ENCODE measurements at places on chromosomes 11 and 22.

- no peak for DNase-seq
These were observed 8.6 kb upstream of the JAML start for GRCh38 chr11:118233377-118233776.

- no peak for DNase-seq
These were observed 326.4 kb downstream of the GUCY1A2 start for GRCh38 chr11:106691807-106692365.

GRCh38 chr22:48717076-48717810 lies 1110.4 kb downstream of the BRD1 start:
- no peak for DNase-seq

GRCh38 chr11:59062602-59063529 lies 23.2 kb upstream of the GLYATL1B start:
- no peak for DNase-seq

- DNase-seq = no peak
These were observed 11.0 kb upstream of the GRIK4 start for GRCh38 chr11:120500414-120501071.

- DNase-seq = no peak
These were observed 41.3 kb downstream of the NARS2 start for GRCh38 chr11:78533399-78533798.

- no peak for DNase-seq
These were observed 7.6 kb downstream of the OR9G1 start for GRCh38 chr11:56706486-56706885.

- no peak for DNase-seq
These were observed 35.6 kb upstream of the ACER3 start for GRCh38 chr11:76824980-76825725.

- peak; percentile 16 for DNase-seq
These were observed 98.4 kb downstream of the VPREB1 start for GRCh38 chr22:22342697-22343580.

DNA sequence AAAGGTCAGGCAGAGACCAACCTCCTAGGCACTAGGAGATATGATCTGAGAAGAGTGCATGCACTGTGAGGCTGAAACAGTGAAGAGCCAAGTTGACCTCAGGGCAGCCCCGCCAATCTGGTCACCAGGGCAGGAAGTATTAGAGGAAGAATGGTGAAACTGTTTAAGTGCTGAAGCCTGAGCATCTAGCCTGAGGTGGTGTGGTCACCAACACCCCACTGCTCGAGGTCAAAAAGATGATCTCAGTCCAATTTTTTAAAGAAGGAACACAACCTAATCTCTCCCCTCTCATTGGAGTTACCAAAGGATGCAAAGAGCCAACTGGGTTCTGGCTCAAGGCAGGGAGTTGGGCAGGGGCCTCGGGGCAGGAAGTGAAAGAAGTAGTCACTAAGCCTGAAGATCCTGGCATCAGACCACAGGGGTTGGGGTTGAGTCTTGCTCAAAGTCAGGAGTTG lies 4.0 kb downstream of the APBB1 start:
- DNase-seq = no peak

DNA sequence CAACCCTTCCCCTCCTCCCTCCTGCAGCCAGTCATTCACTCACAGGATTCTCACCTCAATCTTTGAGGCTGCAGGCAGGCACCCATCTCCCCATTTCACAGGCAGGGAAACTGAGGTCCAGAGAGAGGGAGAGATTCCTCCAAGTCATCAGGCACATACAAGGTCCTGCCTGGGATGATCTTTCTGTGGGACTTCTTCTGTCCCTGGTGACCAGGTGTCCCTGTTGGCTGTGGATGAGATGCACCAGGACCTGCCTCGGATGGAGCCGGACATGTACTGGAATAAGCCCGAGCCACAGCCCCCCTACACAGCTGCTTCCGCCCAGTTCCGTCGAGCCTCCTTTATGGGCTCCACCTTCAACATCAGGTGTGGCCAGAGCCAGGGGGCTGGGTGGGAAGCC lies 7.8 kb downstream of the FTH1 start:
- DNase-seq = no peak

DNA sequence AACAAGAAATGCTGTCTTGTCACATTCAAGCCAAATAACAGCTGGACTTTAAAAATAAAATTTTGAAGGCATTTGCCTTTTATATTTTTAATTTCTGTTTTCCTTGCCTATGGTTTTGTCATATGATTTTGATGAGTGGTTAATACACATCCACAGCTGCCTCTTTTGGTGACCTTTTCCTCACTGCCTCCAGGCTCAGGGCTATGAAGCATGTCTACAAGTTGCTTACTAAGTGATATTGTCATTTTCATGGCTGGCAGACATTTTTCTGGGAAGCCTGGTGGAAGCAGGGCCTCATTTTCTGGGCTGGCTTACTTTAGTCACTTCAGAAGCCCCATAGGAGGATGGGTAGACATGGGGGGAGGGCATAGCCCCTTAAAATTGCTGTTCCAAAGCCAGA lies 344.9 kb downstream of the SOX6 start:
- no peak for DNase-seq

GRCh38 chr11:35096723-35097122 lies 42.2 kb upstream of the CD44 start:
- DNase-seq = no peak

DNA sequence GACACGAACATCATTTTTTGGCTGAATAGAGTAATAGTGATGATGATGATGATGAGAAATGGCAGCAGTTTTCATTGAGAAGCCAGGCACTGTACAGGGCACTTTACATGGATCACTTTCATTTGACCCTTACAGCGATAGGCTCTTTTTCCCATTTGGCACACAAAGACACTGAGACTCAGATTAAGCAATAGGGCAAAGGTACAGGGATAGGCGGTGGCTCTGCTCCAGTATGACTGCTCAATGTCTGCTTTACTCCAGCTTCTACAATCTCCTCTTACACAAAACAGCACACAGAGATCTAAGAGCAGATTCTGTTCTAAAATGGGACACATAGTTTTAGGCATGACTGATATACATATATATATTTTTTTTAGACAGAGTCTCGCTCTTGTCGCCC lies 40.6 kb downstream of the MPPED2 start:
- DNase-seq = no peak

DNA sequence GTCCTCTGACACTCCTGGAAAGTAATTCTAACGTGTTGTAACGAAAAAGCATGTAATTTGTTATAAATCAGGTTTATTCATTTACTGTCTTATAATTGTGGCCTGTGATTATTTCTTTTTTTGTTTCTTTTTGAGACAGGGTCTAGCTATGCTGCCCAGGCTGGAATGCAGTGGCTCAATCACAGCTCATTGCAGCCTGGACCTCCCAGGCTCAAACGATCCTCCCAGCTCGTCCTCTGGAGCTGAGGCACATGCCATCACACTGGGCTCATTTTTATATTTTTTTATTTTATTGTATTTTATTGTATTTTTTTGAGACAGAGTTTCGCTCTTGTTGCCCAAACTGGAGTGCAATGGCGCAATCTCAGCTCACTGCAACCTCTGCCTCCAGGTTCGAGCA lies 15.9 kb downstream of the DENND5A start:
- no peak for DNase-seq

DNA sequence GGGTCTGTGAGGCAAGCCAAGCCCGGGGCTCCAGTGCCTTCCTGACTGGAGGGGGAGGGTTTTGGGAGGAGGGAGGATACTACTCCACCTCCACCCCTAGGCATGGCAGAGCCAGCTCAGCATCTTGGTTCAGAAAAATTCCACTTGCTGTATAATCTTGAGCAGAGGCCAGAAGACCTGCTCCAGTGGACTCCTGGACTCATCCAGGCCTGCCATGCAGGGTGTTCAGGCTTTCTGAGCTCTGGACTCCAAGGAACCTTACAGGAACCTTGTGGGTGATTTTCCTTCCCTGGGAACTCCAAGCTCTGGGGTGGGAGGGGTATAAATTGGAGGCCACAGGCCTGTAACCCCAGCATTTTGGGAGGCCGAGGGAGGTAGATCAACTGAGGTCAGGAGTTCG lies 9.4 kb downstream of the CSDC2 start:
- no peak for DNase-seq

DNA sequence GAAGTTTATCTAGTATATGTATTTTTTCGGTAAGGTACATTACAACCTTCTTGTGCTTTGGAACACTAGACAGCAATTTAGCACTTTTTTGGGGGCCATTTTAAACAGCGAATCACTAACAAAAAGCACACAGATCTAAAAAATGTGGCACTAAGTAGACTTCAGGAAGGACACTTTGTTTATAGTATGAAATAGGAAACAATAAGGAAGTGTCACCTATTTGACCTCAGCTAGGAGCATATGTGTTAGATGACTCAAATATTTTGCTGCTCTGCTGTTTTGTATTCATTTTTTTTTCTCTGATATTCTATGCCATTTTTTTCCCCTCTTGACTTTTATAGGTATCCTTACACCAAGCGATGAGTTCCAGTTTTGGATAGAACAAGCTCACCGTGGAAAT lies 5.6 kb downstream of the DYNC2H1 start:
- no peak for DNase-seq

DNA sequence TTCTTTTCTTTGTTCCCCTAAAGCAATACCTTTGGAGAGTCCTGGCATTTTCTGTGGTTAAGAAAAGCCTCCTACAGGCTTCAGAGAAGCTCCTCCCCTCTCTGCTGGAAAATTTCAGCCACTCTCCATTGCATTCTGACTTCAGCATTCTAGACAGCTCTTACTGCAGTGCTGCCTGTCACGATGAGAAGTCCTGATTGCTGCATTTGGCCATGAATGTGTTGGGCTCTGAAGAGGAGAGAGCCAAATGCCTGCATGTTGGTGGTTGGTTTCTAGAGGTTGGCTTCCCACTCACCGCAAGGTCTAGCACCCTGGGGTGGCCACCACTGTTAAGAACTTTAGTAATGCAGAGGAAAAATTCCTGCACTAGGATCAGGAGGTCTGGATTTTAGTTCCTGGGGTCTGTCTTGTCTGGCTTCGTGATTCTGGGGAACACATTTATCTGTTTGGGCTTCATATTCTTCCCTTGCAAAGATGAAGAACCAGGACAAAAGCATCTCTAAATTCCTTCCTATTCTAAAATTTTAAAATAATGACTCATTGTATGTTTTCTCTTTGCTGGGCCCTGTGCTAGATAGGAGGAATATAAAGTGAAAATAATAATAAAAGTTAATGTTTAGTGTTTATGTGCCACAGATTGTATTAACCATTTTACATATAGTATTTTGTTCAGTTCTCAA lies 38.1 kb downstream of the COA4 start:
- no peak for DNase-seq

- DNase-seq = peak; percentile 95
These were observed 52.6 kb downstream of the ARHGAP42 start for GRCh38 chr11:100739666-100740065.

GRCh38 chr22:45996241-45997076 lies 19.5 kb upstream of the WNT7B start:
- DNase-seq = peak; percentile 74

DNA sequence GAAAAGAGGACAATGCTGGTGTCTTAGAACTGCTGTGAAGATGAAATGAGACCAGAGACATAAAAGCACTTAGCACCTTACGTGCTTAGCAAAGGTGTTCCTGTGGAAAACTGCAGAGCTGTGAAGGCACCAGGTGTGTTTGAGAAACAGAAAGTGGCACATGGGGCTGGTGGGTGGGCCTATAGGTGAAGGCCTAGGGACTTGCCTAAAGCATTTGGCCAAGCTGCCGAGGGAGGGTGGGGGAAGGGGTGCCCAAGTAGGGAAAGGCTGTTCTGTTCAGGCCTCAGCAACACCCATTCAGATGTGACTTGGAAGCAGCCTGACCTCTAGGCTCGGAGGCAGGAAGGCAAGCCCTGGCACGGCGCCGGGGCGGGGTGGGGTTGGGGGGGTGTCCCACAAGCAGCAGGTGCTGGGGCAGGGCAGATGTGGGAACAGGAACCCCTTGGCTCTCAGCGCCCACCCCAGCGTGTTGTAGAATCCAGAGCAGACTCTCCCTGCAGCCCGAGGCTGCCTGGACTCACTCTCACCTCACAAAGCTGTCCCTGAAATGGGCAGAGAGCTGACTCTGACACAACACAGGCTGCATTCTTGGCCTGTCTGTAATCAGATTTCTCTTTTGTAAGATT lies 366.7 kb upstream of the NARS2 start:
- no peak for DNase-seq

DNA sequence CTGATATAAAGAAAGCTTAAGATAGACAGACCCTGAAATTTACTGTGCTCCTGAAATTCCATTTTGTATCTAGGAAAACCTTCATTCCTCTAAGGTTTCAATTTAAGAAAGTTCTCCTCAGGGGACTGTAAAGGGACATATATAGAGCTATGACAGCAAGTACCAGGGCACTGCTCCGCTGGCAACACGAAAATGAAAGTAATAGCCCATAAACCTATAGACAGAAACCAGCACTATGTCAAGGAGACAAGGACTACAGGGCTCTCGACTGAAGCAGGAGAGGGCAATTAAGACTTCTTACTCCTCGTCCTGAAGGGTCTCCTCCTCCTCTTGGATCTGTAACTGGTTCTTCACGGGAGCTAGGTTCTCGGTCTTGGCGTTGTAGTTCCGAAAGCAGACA lies 6.9 kb downstream of the FEZ1 start:
- DNase-seq = no peak

- no peak for DNase-seq
These were observed 347.9 kb downstream of the DLG2 start for GRCh38 chr11:85279267-85279666.

DNA sequence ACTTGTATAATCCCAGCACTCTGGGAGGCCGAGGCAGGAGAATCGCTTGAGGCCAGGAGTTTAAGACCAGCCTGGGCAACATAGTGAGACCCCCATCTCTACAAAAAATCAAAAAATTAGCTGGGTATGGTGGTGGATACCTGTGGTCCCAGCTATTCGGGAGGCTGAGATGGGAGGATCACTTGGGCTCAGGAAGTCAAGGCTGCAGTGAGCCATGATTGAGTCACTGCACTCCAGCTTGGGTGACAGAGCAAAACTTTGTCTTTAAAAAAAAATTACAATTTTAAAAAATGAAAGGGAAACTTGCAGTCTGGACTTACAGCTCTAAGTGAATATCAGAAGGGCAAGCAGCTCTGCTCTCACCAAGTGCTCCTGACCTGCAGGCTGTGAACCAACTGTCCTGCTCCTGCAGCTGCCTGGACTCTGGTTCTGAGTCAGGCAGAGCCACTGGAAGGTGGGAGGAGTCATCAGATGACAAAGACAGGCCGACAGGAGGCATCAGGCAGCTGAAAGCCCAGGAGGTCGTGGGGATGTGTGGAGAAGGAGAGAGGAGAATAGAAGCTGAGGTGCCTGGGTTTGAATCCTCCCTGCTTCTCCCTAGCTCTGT lies 9.6 kb downstream of the SMTNL1 start:
- DNase-seq = peak; percentile 27

- DNase-seq = no peak
These were observed 41.5 kb upstream of the INCENP start for GRCh38 chr11:62082292-62082657.

GRCh38 chr11:1652442-1652770 lies 22.8 kb downstream of the KRTAP5-5 start:
- DNase-seq = no peak

DNA sequence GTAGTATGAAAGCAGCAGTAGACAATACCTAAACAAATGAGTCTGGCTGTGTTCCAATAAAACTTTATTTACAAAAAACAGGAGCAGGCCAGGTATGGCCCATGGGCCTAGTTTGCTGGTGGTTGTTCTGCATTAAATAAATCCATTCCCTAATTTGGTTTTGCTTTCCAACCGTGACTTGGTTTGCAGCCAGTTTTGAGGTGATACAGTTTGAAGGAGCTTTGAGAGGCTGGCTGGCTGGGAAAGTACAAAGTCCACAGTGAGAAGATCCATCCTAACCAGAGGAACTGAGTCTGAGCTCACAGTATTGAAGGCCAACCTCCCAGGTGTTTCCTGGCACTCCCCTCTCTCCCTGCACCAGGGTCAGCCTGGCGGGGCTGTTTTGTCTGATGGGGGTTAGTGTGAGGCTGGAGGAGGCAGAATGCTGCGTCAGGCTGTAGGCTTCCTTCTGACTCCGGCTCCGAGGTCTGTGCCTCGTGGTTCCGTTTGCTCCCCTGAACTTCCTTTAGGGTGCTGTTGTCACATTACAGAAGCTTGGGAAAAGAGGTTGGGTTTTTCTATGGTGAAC lies 129.5 kb downstream of the MICAL2 start:
- DNase-seq = no peak
